Left forelimb (tissue), 1 donor: ENCODE measurements at places on chromosomes 12 and 14.

GRCh38 chr12:45182511-45182910 lies 33.4 kb upstream of the ANO6 start:
- DNase-seq, result no peak

DNA sequence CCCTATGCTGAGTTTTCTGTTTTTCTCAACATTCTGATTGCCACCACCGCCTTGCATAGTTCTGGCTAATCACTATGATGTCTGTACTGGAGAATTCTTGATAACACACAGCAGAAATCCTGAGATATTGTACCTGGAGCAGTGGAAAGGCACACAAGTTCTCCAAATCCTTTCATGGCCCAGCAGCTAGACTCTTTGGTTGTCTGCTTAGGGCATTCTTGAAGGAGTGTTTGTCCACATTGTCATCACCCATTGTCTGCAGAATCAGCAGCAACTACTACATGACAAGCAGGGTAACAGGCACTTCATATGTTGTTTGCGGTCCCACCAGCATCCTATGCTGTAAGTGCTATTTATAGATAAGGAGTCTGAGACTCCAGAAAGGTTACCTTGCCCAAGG lies 128.9 kb downstream of the DAAM1 start:
- no peak for DNase-seq

DNA sequence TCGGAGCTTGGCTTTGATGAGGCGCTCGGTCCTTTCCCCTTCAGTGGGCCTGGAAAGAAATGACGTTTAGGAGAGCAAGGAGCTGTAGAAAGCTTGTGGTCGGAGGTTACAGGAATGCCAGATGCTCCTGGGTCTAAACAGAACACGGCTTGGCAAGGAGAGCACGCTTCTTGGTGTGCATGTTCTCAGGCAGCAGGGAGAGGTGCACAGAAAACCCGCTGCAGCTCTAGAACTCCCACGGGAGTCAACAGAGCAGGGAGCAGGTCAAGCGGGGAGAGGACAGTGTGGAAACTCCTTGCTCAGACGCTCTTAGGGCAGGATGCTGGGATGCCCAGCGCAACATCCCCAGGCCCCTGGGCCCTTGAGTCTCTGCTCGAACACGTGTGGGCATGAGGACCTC lies 51.0 kb downstream of the SSH1 start:
- DNase-seq, result no peak

DNA sequence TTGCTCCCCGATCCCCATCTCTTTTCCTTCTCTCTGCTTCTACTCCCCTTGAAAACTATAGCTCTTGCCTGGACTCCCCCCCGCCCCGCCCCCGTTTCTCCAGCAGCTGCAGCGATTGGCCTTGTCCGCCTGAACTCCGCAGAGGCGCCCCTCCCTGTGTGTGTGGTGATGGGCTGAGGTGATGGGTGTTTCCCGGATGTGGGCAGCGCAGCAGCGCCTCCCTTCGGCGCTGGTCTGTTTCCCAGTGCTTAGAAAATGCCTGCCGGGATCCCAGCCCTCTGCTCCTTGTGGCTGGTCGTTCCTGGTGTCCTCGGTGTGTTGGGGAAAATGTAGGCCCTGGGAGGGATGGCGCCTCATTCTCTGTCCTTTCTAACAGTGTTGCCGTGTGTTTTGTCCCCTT lies 43.3 kb downstream of the GALNT8 start:
- DNase-seq, result no peak

DNA sequence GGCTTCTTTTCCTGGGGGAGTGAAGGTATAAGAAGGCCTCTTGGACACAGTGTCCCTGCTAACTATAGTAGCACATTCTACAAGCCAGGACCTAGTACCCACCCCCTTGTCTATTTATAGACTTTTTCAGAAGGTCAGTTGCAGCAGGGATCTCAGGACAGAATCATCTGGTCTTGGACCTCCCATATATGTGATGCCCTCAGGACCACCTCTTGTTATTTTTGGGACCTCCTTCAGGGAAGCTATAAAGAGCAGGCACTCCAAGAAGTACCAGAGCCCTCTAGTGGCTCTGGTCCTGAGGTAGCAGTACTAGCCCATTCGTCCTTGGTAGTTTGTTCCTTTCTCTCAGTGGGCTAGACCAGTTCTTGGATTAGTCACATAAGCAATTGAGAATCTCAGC lies 4.3 kb downstream of the COQ10A start:
- no peak for DNase-seq

DNA sequence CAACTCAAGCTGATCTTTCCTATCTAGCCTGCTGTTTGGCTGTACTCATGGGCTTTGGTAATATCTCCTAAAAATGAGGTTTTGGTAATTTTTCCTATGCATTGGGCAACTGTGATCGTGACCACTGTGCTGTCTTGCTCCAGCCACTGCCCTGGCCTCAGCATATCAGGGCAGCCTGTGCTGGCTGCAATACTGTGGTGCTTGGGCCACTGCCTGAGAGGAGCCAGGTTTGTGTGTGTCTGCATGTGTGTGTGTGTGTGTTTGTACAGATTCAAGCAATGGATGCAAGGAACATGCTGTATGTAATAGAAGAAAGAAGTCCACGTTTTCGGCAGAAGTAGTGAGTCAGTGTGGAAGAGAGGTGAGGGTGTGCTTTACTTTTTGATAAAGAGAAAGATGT lies 13.0 kb downstream of the ERG28 start:
- DNase-seq, result no peak

DNA sequence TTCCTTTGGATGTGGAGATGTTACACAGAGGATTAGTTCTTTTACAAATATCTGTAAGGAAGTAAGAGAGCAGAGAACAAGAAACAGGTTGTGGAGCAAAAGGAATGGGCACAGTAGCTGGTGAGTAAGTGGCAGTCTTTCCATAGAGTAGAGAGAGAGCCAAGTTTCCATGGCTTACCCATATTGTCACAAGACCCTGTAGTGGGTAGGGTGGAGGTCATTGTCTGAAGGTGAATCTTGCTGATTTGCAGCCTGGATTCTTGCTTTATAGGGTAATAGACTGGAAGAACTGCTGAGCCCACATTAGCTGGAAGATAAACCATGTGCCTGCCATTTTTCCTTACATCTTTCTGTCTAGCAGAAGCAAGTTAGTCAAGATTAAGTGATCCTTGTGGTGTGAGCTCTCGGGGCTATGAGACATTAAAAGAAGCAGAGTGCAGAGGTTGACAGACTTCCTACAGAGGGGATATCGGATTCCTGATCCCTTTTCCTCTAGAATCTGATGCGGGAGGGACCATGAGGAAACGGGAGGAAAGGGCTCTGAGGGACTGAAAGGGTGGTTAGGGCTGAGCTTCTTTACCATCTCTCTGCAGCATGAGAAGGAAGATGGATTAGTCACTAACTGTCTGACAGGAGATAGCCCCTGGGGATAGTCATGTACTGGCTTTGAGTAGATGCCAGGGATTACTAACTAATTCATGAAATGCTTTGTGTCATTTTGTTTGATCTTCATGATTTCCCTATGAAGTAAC lies 44.0 kb upstream of the LRTM2 start:
- DNase-seq, result no peak

- DNase-seq, result no peak
Observed at GRCh38 chr12:49903700-49904423, at the start of gene FAIM2. Gene FAIM2, minus strand, starts transcription at chr12:49903900. Its CDS starts 108 bp downstream, at chr12:49903792.

DNA sequence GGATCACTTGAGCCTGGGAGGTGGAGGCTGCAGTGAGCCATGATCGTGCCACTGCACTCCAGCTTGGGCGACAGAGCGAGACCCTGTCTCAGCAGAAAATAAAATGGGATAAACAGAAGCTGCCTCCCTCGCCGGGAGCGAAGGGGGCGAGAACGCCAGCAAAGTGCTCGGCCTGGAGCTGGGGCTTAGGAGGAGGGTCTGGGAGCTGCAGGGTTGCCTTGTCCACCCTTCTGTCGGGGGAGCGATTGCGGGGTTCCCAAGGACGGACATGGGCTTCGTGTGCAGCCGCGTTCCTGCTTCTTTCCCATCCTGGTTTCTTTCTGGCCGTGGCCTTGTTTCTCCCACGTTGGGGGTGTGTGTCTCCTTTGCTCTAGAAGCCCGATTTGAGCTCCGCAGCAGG lies 27.9 kb upstream of the MLXIP start:
- no peak for DNase-seq

GRCh38 chr12:125683748-125684381 lies 618.6 kb downstream of the AACS start:
- DNase-seq, result no peak

- DNase-seq, result no peak
Observed at GRCh38 chr12:5395443-5396271, 36.3 kb upstream of the NTF3 start.

- no peak for DNase-seq
Observed at GRCh38 chr14:61444215-61444768, 122.9 kb downstream of the PRKCH start.
